CD4-positive, alpha-beta memory T cell (primary cell): ENCODE measurements at places on chromosomes 5 and 9. TPM values are rescaled to one million over a fixed set of nuclear protein-coding genes. Genes with fewer than 3 reads are reported as not detected.

The BAAT gene
- not detected for total RNA-seq

The ACOT12 gene
- 0.41 TPM for total RNA-seq

The LTC4S gene
- total RNA-seq = 8.1 TPM

The FRMPD1 gene
- total RNA-seq = not detected

The PCDHGA12 gene
- 0.17 TPM for total RNA-seq

The STC2 gene
- total RNA-seq = not detected

The SPINK5 gene
- total RNA-seq = not detected

The LRRC19 gene
- total RNA-seq = not detected

The GPX3 gene
- not detected for total RNA-seq

GRCh38 chr5:135833961-135834638 is 363 bp upstream of the SLC25A48 start:
- H3K4me1 ChIP-seq = no peaks in the 10 kb centered on the region
- no peak for DNase-seq
- no peak overlapping the region for H3K27ac ChIP-seq
- H3K4me3 ChIP-seq = no peak overlapping the region
- H3K27me3 ChIP-seq = peaks cover 7% of the 10 kb centered on the region

DNA sequence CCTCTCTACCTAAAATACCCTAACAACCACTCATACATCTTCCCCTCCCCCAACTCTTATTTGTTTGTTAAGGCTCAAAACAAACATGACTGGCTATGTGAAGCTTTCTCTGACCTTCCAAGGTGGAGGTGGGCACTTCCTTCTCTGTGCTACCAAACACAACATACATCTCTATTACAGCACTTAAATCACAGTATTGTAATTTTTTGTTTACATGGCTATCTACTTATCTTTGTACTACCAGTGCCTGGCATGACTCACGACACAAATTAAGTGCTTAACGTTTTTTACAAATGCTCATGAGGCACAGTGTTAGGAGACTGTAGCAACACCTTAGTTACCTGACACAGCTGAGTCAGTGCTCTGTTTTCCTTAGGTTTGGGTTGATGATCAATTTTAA is 18.6 kb downstream of the HOMER1 start:
- H3K4me1 ChIP-seq = no peaks in the 10 kb centered on the region
- no peak for DNase-seq
- no peaks in the 10 kb centered on the region for H3K36me3 ChIP-seq
- H3K27me3 ChIP-seq = no peaks in the 10 kb centered on the region

GRCh38 chr9:127945338-127945737 is 7.7 kb upstream of the DPM2 start:
- peaks cover 42% of the 10 kb centered on the region for H3K4me1 ChIP-seq
- H3K27ac ChIP-seq = no peak overlapping the region
- no peaks in the 10 kb centered on the region for H3K27me3 ChIP-seq
- no peak overlapping the region for H3K4me3 ChIP-seq
- no peak for DNase-seq

- H3K27ac ChIP-seq = no peak overlapping the region
- H3K27me3 ChIP-seq = peaks cover 86% of the 10 kb centered on the region
- H3K4me1 ChIP-seq = peaks cover 29% of the 10 kb centered on the region
- H3K4me3 ChIP-seq = no peak overlapping the region
- DNase-seq = no peak
Measured at GRCh38 chr9:21969951-21970799, 24.0 kb downstream of the CDKN2A start.

- peaks cover 12% of the 10 kb centered on the region for H3K27me3 ChIP-seq
- no peaks in the 10 kb centered on the region for H3K36me3 ChIP-seq
- no peak overlapping the region for H3K27ac ChIP-seq
- DNase-seq = no peak
- peaks cover 21% of the 10 kb centered on the region for H3K4me1 ChIP-seq
Measured at GRCh38 chr9:121499177-121499426, 542 bp downstream of the GGTA1 start.

GRCh38 chr5:174457141-174457678 is 267.2 kb upstream of the MSX2 start:
- H3K4me1 ChIP-seq = peaks cover 32% of the 10 kb centered on the region
- DNase-seq = no peak
- no peaks in the 10 kb centered on the region for H3K36me3 ChIP-seq
- no peaks in the 10 kb centered on the region for H3K27me3 ChIP-seq
- no peak overlapping the region for H3K4me3 ChIP-seq
- no peak overlapping the region for H3K27ac ChIP-seq

DNA sequence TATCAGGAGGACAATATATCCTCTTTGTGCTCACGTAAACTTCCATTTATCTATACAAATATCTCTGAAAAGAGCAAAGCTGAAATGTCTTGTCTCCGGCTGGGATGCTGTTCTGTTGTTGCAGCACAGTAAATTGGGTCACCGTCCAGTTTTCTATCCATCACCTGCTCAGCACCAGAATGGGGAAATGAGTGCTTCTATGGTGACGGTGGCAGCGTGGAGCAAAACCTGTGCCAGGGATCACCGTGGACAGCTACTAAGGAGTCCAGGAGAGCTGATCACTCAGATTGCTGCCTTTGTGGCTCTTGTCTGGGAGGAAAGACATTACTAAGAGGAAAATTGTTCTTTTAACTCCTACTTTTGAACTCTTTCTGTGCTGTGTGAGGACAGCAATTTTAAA is 531.6 kb downstream of the PSAT1 start:
- no peak overlapping the region for H3K4me3 ChIP-seq
- no peaks in the 10 kb centered on the region for H3K4me1 ChIP-seq
- no peak for DNase-seq
- H3K27me3 ChIP-seq = no peaks in the 10 kb centered on the region
- no peak overlapping the region for H3K27ac ChIP-seq

DNA sequence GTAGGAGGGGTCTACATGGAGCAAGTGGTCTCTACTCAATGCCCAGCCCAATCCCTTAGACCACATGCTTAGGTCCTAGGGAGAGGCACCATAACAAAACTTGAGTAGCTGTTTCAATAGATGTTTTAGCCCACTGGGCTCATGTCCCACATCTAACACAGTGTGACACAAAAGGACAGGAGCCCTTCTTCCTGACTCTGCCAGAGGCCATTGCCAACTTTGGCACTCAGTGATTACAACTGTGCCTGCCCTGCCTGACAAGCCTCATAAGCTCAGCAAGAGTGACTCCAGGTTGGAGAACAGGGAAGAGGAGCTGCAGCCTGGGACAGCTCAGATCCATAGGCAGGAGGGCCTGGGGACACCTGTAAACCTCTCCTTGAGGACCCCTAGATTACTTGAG is 230.8 kb downstream of the ENC1 start:
- DNase-seq = no peak
- no peaks in the 10 kb centered on the region for H3K27me3 ChIP-seq
- no peaks in the 10 kb centered on the region for H3K36me3 ChIP-seq
- no peaks in the 10 kb centered on the region for H3K4me1 ChIP-seq
- H3K4me3 ChIP-seq = no peak overlapping the region

GRCh38 chr5:61969755-61970154 is 336.3 kb upstream of the KIF2A start:
- no peak overlapping the region for H3K27ac ChIP-seq
- no peak for DNase-seq
- H3K36me3 ChIP-seq = no peaks in the 10 kb centered on the region
- H3K4me3 ChIP-seq = no peak overlapping the region

GRCh38 chr5:150431574-150431973 is 18.0 kb downstream of the RPS14 start:
- DNase-seq = no peak
- no peak overlapping the region for H3K4me3 ChIP-seq
- H3K4me1 ChIP-seq = peaks cover 8% of the 10 kb centered on the region
- no peak overlapping the region for H3K27ac ChIP-seq
- no peaks in the 10 kb centered on the region for H3K36me3 ChIP-seq

DNA sequence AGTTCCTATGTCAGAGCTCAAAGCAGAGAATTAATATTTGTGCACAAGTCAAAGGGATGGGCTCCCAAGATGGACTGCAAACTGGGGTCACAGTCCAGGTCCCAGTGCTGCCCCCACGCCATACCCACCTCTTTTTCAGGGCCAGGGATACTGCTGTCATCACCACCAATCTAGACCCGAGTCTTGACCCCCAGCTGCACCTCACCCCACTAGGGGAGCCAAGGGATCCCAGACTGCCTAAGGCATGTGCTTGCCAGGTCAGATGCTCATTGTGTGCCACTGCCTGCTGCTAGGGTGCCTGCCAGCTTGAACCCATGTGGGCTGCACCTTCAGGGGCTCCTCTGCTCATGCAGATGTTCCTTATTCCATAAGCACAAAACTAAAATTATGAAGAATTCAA is 215.6 kb upstream of the NREP start:
- DNase-seq = no peak
- H3K27me3 ChIP-seq = no peaks in the 10 kb centered on the region
- no peak overlapping the region for H3K27ac ChIP-seq
- H3K4me1 ChIP-seq = no peaks in the 10 kb centered on the region
- no peak overlapping the region for H3K4me3 ChIP-seq

DNA sequence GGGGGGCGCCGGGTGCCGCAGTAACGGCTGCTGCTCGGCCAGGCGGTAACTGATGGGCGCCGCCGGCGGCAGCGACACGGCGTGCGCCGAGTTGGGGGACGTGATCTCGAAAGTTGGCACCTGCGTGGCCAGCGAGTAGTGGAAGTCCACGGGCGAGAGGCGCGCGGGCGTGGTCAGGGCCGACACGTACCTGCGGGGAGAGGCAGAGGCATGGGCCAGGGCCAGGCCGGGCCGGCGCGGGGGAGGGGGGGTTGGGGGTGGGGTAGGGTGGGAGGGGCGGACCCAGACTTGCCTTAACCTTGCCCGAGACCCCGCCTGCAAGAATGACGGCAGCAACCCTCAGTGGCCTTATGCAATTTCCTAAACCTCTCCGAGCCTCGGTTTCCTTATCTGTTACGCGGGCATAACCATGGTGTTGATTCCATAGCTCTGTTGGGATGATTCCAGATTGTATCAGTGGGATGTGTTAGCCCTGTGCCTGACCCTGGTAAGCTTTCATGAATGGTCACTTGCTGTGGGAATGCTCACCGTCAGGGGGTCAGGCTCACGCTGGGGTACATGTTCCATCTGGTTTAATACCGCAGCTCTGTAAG is 53.0 kb downstream of the PSD2 start:
- no peak for DNase-seq
- no peak overlapping the region for H3K4me3 ChIP-seq
- H3K27ac ChIP-seq = peak overlapping the region; percentile 43
- no peaks in the 10 kb centered on the region for H3K36me3 ChIP-seq

DNA sequence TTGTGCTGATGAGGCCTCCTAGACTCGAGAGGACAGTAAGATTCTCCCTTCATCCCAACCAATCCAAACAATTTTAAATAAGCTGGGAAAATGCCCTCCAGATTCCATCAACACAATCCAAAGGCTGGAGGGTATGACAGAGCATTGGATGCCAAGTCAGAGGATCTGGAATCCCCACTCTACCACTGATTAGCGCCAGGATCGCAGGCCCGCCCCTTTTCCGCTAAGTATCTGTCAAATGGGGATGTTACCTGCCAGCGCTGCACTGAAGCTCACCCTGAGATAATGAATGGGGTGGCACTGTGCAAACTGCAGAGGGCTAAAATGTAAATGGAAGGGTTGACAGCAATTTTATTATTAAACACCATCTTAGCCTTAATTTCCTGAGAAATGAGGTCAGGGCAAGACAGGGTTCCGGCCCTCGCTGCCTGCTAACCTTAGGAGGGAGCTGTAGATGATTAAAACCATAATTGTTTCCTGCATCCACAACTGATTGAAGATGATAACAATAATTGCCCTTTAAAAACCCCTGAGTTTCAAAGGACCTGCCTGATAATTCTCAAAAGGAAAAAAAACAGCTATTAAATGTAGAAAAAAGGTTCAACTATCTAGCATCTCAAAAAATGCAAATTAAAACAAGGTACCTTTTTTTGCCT is 31.6 kb upstream of the GABBR2 start:
- H3K4me3 ChIP-seq = no peak overlapping the region
- no peak overlapping the region for H3K27ac ChIP-seq
- no peak for DNase-seq
- H3K36me3 ChIP-seq = no peaks in the 10 kb centered on the region

GRCh38 chr5:174789596-174789995 is 65.2 kb downstream of the MSX2 start:
- H3K4me1 ChIP-seq = no peaks in the 10 kb centered on the region
- H3K4me3 ChIP-seq = no peak overlapping the region
- H3K36me3 ChIP-seq = no peaks in the 10 kb centered on the region
- DNase-seq = no peak

- peaks cover 3% of the 10 kb centered on the region for H3K4me1 ChIP-seq
- no peak overlapping the region for H3K27ac ChIP-seq
- H3K4me3 ChIP-seq = no peak overlapping the region
Measured at GRCh38 chr5:141507387-141508091, 18.7 kb downstream of the PCDHGC5 start.

DNA sequence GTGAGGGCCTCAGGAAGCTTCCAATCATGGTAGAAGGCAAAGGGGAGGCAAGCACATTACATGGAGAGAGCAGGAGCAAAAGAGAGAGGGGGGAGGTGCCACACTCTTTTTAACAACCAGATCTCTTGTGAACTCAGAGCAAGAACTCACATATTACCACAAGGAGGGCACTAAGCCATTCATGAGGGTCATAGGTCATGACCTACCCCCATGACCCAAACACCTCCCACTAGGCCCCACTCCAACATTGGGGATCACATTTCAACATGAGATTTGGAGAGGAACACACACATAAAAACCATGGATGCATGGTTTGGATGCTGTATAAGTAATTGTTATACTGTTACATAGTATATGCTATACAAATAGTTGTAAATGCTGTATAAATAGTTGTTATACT is 17.5 kb downstream of the POLK start:
- no peak for DNase-seq
- no peaks in the 10 kb centered on the region for H3K27me3 ChIP-seq
- no peak overlapping the region for H3K4me3 ChIP-seq
- H3K36me3 ChIP-seq = no peaks in the 10 kb centered on the region
- no peak overlapping the region for H3K27ac ChIP-seq

DNA sequence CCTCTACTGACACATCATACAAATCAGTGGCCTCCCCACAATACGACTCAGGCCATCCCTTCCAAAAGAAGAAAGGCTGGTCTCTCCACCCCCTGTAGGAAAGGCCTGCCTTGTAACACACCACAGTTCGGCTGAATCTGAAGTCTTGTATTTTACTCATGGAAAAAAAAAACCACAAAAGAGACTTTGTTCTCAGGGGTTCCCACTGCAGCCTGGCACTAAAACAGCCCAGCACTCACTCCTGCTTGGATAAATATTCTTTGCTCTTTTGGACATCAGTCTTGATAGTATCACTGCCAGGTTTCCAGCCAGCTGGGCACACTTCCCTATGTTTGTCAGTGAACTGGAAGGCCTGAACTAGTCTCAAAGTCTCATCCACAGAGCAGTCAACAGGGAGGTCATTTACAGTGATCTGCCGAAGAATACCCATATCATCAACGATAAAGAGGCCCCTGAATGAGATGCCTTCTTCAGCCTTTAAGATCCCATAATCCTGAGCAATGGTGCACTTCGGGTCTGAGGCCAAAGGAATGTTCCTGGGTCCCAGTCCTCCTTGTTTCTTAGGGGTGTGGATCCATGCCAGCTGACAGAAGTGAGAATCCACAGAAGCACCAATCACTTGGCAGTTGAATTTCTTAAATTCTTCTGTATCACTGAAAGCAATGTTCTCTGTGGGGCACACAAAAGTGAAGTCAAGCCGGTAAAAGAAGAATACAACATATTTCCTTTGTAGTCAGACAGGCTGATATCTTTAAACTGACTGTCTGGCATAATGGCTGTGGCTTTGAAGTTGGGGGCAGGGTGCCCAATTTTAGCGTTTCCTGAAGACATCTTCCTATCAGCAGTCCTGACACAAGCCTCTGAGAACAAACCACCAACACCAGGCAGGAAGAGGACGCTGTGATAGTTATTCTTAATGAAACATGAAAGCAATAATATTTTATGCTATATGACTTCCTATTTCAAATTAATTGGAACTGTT is 198.1 kb downstream of the LURAP1L start:
- peaks cover 3% of the 10 kb centered on the region for H3K36me3 ChIP-seq
- no peaks in the 10 kb centered on the region for H3K4me1 ChIP-seq
- DNase-seq = no peak
- H3K4me3 ChIP-seq = no peak overlapping the region
